ENCODE measurements at places on chromosomes 13 and 19.
A peak's percentile ranks its signal among the peaks of the same experiment; 100 is the strongest.

DNA sequence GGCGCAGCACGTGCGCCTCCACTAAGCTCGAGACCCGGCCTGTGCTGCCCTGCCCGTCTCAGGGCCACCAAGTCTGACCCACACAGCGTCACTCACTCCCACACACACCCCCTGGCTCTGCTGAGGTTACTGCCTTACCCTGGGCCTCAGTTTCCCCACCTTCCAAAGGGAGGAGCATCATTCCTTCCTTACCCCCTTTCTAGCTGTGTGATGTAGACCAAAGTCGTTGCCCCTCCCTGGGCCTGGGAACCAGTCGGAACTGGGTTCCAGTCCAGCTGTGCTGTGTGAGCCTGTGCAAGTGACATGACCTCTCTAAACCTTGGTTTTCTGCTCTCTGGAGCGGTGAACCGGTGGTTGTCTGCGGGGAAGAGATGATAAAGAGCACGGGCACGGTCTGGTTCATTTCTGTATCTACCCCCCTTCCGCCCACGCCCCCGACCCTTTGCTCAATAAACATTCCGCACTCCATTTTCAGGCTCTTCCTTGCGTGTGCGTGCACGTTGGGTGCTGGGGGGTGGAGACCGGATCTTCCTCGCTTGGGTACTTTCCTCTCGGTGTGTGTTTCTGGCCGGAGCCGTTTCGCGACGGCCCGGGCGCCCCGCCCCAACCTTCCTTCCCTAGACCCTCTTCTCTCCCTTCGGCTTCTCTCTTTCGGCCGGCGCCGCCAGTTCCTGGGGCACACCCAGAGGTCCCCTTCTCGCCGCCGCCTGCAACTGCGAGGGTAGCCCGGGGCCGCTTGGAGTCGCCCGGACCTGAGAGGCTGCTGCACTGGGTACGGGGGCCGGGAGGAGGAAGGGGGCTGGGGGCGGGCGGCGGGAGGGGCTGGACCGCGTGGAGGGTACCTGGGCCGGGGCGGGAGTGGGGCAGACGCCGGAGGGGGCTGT is at the start of gene ZNF581:
TSS of gene ZNF581 (plus strand) at position 647 of the 884 bp plus-strand sequence. CDS start 923 bp downstream, outside the sequence.
- peak; percentile 41 for ATAC-seq

DNA sequence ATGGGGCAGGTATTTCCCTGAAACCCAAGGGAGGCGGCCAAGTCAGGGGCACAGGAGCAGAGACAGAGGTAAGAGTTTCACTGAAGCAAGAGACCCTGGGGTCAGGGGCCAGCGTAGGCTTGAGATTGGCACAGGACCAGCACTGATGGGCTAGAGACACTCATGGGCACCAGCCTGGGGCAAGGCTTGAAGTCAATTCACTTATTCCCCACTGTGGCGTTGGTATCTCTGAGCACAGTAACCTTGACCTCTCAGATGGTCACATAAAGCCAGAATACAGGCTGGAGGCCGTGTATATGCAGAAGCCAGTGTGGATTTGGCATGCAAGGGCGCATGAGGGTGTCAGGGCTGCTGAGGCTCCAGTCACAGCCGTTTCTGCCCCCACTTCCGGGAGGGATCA is 173.5 kb upstream of the GPR12 start:
- ATAC-seq = no peak

- ATAC-seq = no peak
Measured at GRCh38 chr19:51316688-51317087, 5.2 kb downstream of the IGLON5 start.

DNA sequence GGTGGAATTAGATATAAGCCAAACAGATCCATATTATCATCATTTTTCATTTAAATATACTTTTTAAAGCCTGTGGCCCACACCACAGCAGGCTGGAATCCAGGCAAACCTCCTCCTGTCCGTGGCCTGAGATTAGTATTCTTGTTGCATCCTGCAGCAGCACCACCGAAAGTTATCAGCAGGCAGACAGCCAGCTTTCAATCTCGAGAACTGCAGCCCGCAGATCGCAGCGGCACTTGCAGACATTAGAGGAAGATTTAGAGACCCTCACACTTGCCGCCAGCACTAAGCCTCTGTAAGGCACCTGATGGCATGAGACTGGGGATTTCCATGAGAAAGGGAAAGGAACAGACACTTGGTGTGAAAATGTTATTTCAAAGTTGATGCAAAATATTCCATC is 7.4 kb downstream of the DHRS12 start:
- ATAC-seq = no peak

- no peak for ATAC-seq
Measured at GRCh38 chr19:5993648-5994358, 15.9 kb upstream of the RANBP3 start.

- no peak for ATAC-seq
Measured at GRCh38 chr19:54707962-54708361, 16.3 kb upstream of the KIR3DL3 start.

DNA sequence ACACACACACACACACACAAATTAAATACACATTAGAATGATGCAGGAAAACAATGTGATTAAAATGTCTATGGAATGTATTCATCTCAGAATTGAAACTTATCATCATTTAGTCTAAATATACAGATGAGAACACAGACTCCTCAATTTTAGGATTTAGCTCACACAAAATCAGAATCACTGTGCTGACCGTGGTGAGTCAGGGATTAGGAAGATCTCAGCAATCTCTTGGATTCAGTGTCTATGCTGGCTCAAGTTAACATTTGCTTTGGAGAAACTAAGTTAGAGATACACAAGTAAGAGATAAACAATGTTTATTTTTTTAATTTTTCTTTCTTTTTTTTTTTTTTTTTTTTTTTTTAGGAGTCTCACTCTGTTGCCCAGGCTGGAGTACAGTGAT is 323.6 kb downstream of the KLF12 start:
- no peak for ATAC-seq

GRCh38 chr19:48301886-48302599 is 23.3 kb upstream of the EMP3 start:
- no peak for ATAC-seq

DNA sequence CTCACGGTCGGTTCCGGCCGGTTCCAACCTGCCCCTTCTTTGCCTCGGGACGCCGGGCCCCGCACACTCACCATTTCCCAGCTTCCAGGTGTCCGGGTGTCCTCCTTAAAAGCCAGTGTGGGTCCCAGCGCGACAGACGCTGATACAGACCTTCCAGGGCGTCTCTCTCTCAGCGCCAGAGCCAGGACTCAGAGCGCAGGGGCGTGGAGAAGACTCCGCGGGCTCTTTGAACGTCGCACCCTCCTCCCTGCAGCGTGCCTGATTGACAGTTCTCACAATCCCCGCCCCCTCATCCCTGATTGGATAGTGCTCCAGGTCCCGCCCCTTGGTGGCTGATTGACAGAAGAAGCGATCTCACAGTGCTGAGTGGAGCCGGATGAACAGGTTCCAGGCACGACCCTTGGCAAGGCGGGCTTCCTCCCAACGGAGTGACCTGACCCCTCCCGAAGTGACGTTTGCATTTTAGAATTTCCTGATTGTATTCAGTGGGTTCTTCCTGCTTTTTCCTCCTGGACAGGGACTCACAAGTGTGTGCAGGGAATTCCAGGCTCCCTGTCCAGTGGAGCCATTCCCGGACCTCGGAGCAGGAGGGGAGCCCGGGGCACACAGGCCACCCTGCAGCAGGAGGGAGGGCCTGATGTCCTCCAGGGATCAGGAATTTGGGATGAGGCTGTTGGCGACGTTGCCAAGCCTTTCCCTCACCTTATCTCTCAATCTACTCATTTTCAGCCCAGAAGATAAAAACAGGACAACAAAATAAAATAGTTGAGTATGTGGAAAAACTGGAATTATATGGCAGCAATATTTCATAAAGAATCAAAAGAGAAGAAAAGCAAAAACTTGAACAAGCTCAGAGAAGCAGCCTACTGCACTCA is at the start of gene ZNF823:
TSS of gene ZNF823 (minus strand) at position 201 of the 875 bp plus-strand sequence. CDS start at position 74, 127 bp downstream.
- peak; percentile 97 for ATAC-seq

GRCh38 chr19:17469092-17469480 is 1.2 kb upstream of the SLC27A1 start:
- ATAC-seq = no peak

DNA sequence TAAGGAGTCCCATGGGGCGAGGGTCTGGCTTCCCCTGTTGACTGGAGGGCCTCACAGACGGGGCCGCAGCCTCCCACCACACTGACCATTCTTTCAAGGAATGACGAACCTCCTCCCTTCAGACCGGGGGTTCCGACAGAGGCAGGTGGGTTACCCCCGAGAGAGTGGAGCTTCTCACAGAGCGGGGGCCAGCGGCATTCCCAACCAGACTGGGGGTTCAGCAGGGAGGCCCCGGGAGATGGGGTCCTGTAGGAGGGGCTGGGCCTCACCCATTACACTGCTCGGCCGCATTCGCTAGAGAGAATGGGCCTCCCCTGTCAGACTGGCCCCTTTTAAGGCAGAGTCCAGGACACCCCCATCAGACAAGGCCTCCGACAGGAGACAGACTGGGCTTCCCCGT is 15.6 kb upstream of the C2CD4C start:
- no peak for ATAC-seq

GRCh38 chr19:19618219-19619051 is at the start of gene PBX4:
Gene PBX4 (minus strand): TSS chr19:19618687. CDS start chr19:19618629, 58 bp downstream.
- ATAC-seq = peak; percentile 98

- ATAC-seq = no peak
Measured at GRCh38 chr13:30737511-30738337, 2.4 kb downstream of the ALOX5AP start.

DNA sequence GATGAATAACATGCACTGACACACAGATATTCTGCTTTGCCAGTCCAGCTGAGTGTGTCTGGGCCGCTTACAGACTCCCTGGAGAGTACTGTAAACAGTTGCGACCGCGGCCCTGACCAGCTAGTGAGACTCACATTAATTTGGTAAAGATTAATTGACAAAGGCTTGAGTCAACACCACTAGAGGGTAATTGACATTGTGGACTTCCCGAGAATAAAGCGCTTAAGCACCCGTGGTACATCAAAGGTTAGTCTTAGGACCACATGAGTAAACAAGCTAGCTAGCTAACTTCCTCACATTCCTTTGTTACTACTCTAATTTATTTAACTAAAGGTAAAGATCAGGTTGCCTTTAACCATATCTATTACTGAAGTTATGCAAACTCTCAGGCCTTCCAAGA is 624.4 kb upstream of the ARGLU1 start:
- no peak for ATAC-seq

- ATAC-seq = no peak
Measured at GRCh38 chr13:79799059-79799867, 318.3 kb downstream of the NDFIP2 start.

- no peak for ATAC-seq
Measured at GRCh38 chr13:45943120-45943519, 91.6 kb upstream of the SIAH3 start.

GRCh38 chr13:51717786-51718398 is 86.1 kb downstream of the DHRS12 start:
- ATAC-seq = peak; percentile 81

DNA sequence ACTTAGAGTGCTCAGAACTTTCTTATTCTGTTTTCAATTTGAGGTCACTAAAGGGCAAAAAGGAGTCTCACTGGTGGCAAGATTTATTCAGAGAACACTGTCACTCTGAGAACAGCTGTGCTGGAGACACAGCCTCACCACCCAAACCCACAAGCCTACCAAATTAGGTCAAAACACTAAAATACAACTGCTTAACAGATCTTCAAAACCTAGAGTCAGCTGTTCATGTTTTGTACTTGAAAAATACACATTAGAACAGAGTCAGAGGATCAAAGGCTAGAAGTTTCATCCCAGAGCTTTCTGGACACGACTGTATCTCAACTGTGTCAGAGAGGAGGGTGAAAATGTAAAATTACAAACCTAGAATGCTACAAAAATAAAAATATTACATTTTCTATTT is 89.3 kb downstream of the MIPEP start:
- ATAC-seq = no peak
